ENCODE measurements at places on chromosomes 1 and 21.

DNA sequence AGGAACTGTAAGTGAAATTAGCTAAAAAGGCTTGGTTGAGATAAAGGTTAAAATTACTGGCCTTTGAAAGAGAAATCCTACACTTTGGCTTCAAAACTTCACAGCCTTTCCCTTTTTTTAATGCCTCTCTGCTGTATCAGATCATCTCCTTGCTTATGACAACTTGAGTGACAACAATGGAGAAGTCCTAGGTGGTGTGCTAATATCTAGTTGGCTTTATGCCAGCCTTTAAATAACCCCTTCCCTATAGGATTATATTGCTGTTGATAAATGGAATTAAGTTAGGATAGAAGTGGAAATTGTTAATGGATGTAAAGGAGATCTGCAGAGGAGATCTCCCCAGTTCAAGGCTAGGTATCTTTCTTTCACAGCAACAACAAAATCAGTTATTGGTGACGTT is 130.2 kb upstream of the ATP1B1 start:
- DNase-seq, result no peak

- no peak for DNase-seq
These were observed 31.2 kb upstream of the MORC3 start for GRCh38 chr21:36288651-36289243.

- no peak for DNase-seq
These were observed 15.3 kb downstream of the CFH start for GRCh38 chr1:196667131-196667530.

DNA sequence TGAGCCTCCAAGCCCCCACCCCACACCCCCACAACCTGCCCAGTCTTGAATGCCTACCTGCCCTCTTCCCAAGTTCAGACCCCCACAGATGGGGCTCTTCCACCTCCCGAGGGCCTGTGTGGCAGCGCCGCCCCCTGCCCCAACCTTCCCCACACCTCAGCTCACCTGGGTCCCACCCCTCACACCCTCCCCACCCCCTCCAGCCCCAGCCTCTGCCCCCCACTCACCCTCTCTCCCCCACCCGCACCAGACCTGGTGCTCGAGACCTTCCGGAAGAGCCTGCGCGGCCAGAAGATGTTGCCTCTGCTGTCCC is 9.2 kb downstream of the TNFRSF18 start:
- DNase-seq, result no peak

GRCh38 chr21:38753114-38753513 is 52.6 kb upstream of the ETS2 start:
- DNase-seq, result no peak

GRCh38 chr1:58874757-58875755 is 91.2 kb upstream of the JUN start:
- no peak for DNase-seq

DNA sequence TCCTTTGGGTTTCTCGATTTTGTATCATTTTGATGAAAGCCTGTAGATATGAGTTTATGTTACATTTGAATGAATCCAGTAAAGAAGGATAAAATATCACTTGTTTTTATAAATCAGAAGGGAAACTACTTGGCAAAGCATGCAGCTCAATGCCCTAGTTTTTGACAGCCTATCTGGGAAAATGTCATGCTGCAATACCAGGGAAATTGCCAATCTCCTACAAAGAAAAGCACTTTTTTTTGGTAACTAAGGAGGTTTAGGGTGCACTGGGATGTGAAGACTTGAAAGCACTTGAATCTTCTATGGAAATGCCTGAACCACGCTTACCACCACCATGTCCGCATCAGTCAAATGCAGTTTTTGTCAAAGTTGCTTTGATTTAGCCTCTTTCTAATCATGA is 446.9 kb upstream of the LRRC7 start:
- no peak for DNase-seq

GRCh38 chr1:26403656-26404055 is 7.0 kb upstream of the LIN28A start:
- no peak for DNase-seq

GRCh38 chr1:68819190-68819829 is 322.4 kb upstream of the DEPDC1 start:
- no peak for DNase-seq

DNA sequence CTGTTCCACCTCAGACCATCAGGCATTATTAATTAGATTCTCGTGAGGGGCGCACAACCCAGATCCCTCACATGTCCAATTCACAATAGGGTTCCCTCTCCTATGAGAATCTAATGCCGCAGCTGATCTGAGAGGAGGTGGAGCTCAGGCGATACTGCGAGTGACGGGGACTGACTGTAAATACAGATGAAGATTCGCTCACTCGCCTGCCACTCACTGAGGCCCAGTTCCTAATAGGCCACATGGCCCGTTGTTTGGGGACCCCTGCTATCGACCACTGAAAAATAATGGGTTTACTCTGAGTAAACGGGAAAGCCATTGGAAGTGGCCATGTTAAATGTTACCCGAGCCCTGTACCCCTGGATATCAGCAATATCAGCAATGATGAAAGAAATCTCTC is 65.9 kb downstream of the GRIK1 start:
- no peak for DNase-seq

GRCh38 chr1:176850871-176851270 is 313.6 kb downstream of the ASTN1 start:
- no peak for DNase-seq

DNA sequence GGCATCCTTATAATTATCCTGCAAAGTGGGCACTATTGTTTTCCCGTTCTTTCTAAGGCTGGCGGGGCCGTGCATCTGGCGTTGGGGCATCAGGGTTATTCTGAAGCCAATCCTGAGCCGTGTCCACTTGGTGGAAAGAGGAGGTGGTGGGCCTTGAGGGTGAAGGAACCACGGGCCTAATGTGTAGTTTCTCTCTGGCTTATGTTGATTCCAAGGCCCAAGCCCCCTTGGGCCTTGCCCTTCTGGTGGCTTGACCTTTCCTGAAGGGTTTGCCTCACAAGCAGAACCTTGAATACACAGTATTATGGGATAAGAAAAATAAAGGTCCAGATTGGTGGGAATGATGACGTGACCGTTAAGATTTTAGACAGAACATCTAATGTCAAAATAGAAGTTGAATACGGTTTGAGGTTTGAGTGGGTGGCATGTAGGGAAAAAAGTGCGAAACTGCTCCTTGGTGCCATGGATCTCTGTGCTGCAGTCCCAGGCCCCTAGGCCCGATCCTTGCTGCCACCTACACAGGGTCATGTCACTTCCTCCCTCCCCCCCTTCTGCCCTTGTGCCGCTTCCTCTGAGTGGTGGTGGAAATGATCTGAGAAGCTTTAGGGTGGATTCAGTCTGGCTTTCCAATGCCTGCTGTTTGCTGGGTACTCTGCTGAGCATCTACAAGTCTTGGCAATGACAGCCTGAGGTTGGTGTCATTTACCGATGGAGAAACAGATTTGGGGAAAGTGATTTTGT is 90.5 kb downstream of the PRDM2 start:
- no peak for DNase-seq

GRCh38 chr1:6256645-6257044 is 4.3 kb downstream of the GPR153 start:
- no peak for DNase-seq

DNA sequence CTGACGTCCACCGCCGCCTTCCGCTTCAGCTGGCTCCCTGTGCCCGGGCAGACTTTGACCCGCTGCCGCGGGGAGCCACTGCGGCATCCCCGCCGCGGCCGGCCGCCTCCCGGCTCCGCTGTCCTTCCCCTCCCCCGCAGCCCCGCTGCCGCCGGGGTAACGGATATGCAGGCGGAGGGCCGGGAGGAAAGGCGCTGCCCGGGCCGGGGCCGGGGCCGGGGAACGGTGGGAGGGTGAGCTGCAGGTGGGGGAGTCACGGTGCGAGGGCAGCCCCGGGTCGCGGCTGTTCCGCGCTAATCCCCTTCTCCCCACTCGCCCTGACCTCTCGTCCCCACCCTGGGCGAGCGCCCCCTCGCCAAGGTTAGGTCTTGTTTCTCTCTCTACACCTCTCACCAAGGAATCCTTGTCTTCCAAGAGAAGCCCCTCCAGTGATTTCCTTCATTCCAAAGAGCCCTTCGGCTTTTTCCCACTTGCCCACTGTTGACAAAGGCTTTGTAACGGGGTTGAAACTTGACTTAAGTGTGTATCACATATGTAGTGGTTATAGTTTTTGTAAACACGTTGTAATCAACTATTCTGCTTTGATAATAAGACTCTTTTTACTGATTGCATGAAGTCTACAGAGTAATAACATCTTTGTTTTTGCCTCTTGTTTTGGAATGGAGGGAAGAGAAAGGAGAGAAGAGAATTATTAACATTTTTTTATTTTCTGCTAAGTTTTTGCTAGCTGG is 669 bp downstream of the XPR1 start:
- peak; percentile 27 for DNase-seq

Measured in stimulated activated CD4-positive, alpha-beta T cell treated with anti-CD3 and anti-CD28 coated beads, Interleukin-1b, Interleukin-23, amount 100 ng/mL, for 1 hour (primary cell).